ENCODE measurements at places on chromosomes 12 and 14.

- DNase-seq, result no peak
Measured at GRCh38 chr14:32375663-32376062, 46.6 kb downstream of the AKAP6 start.

DNA sequence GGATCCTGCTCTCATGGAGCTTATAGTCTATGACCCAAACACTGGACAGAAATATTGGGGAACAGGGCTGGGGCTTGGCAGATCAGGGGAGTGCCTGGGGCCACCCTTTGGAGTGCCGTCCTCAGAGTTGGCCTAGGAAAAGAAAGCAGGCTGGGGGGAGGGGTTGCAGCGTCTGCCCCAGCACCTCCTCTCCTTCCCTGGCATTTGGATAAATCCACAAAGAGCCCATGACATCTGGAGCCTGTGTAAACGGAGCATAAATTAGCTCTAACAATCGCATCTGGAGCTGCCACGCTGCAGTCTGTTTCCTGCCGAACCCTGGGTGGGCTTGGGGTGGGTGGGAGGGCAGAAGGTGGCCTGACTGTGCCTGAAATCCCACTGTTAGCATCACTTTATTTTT is 63.8 kb downstream of the MVK start:
- no peak for DNase-seq

DNA sequence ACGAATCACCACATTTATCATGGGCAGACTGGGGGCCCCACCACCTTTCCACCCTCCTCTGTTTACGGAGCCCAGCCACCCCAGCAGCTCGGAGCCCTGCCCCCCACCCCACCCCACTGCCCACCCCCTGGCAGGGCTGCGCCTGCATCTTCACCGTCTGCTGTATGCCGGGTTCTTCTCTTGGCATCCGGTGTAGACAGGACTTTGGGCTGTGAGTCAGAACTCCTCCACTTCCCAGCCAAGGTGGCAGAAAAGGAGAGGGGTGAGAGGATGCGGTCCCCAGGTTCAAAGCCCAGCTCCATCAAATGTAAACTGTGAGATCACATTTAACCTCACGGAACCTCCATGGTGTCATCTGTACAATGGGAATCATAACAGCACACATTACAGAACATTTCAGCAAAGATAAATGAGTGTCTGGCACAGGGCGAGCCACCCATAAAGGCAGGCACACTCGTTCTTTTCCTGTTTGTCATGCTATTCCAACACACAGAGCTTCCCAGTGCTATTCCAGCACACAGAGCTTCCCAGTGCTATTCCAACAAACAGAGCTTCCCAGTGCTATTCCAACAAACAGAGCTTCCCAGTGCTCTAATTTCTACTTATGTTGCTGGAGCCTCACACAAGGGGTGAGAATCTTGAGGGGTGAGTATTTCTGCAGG is 292.7 kb upstream of the RTL1 start:
- DNase-seq, result no peak

GRCh38 chr14:21680072-21680471 is 6.5 kb upstream of the OR4E1 start:
- no peak for DNase-seq

DNA sequence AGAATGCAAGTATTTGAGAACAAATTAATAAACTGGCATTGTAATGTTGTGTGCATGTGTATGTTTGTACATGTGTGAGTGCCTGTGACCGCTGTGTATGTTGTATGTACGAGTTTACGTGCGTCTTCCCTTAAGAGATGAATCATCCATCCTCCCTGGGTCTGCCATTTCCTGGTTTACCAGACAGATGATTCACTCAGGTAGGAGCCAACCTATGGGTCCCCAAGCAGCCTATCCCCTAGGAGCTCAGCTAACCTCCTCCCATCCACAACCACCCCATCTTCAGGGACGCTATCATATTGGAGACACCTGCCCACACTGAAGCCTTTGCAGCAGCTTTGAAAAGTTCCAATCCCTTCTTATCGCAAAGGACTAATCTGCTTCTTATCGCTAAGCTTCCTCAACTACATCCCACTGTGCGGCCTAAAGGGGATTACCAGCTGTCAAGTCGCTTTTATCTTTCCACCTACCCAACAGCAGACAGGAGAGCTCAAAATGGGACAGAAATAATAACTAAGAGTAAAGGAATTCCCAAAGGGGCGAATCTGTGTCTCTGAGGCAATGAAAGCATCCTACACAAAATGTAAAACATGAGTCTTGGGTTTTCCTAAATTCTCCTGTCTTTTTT is 81.5 kb upstream of the TMCC3 start:
- DNase-seq, result no peak

GRCh38 chr14:89674936-89675335 is 257.9 kb upstream of the FOXN3 start:
- DNase-seq, result no peak

- DNase-seq, result peak; percentile 41
Measured at GRCh38 chr12:54853933-54854538, at the start of gene MUCL1. MUCL1 (plus strand) TSS chr12:54854516; CDS start chr12:54854583, 67 bp downstream.

- no peak for DNase-seq
Measured at GRCh38 chr14:63167044-63167443, 37.2 kb upstream of the RHOJ start.

- no peak for DNase-seq
Measured at GRCh38 chr12:123232472-123232806, 502 bp downstream of the MPHOSPH9 start.

DNA sequence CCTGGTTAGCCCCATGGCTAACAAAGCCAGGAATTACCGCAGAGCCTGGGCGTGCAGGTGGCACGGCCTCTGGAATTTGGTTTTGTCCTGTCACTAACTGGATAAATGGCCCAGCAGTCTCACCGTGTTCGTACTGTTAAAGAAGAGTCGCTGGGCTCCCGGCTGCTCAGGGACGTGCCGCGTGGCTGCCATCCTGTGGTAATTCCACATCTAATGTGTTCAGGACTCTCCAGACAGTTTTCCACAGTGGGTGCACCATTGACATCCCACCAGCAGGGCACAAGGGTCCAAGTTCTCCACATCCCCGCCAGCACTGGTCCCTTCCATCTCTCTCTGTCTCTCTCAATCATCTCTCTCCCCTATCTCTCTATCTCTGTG is 19.6 kb downstream of the NOC4L start:
- no peak for DNase-seq

GRCh38 chr12:52193991-52194390 is 2.2 kb upstream of the KRT80 start:
- DNase-seq, result no peak

GRCh38 chr14:88546621-88547385 is 8.0 kb downstream of the PTPN21 start:
- DNase-seq, result no peak

- no peak for DNase-seq
Measured at GRCh38 chr12:53696285-53696654, 20.4 kb upstream of the ATP5MC2 start.

- no peak for DNase-seq
Measured at GRCh38 chr12:103667125-103667524, 80.1 kb downstream of the STAB2 start.

DNA sequence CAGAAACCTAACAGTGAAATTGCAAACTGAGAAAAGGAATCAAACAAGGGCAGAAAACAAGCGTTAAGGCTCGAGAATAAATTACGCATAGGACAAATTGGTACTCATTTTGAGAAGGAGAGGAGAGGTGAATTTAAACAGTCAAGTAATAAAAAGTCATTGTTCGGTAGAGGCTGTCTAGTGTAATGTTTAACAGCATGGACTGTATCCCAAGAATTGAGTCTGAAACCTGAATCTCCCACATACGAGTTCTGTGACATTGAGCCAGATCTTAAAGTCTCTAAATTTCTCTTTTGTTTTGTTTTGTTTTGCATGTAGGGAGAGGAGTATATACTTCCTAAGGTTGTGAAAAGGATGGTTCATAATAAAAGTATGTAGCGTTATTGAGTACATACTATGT is 216.5 kb upstream of the BTG1 start:
- DNase-seq, result no peak

DNA sequence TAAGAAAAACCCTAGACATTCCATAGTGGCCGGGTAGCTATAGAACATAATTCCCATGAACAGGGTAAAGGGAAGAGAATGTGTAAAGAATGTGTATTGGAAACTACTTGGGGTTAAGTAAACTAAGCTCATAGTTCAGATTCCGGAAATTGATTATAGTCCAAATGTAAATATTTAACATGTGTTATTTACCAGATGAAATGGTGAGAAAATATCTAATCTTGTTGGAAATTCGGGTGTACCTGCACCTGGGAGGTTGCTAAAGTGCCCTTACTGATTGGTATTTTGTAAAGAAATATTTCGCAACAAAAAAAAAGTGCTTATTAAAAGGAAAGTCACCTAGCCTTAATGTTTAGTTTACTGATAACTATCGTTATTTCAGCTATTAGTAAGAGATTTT is 14.4 kb downstream of the RASSF9 start:
- no peak for DNase-seq

DNA sequence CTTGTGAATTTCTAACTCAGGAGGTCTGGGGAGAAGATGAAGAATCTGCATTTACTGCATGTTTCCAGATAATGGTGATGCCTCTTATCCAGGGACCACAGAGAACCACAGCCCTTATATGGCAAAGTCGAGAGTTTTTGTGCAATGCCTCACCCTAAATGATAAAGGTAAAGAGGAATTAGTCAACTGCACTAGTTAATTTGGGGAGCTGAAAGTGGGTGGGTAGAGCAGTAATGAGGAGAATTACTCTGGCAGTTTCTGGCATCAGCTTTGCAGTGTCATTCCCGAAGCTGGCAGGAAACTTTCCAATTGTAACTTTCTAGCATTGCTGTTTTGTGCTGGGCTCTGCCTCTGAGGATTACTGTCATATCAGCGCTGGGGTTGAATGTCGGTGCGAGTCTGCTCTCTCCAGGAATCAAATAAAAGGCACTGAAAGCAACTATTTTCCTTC is 10.3 kb downstream of the EGLN3 start:
- DNase-seq, result no peak

- DNase-seq, result no peak
Measured at GRCh38 chr12:46351138-46351537, 21.4 kb downstream of the SLC38A2 start.

DNA sequence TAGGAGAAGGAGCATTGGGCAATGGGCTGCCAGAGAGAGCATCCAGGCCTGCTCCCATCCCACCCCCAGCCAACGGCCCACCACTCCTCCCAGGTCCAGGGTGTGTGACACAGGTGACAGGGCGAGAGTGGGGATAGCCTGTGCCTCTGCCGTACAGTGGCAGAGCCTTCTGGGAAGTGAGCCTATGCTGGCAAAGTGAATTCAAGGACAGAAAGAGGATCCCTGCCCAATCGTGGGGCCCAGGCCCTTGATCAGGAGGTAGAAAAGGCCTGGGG is 553 bp upstream of the KRT79 start:
- no peak for DNase-seq

- no peak for DNase-seq
Measured at GRCh38 chr12:29148596-29148910, 525 bp upstream of the FAR2 start.

DNA sequence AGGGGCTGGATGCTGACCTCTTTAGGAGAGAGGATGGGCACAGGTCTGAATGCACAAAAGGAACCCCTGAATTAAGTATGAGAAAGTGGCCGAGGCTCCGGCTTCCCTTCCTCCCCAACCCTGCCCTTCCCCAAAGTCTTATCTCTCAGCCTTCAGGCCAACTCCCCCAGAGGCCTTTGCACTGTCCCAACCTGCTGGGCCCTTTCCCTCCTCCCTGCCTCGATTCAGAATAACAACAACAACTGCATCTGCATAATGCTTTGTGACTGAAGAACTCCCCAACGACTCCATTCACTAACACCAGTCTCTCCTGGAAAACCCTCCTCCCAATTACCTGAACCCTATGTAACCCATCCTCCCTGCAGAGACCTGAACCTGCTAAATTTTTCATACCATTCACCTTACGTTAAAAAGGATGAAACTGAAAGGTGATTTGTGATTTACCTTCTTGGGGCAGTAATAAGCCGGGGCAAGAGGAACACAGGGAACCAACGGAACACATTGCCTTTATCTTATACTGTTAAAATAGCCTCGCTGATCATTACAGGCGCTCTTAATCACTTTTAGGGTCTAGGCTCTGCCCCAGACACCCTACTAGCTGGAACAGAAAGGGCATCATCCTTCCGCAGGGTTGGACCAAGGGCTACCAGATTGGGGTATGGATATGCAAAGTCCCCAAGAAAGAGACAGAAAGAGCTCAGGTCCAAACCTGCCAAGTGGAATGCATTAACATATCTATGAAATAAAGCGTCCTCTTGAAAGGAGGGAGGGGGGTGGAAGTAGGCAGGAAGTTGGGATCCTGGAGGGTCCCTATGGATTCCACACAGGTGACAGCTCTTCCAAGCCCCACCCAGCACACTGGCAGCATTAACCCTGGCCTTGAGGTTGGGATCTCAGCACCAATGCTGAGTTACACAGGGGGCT is 24.2 kb upstream of the FOXN3 start:
- no peak for DNase-seq

DNA sequence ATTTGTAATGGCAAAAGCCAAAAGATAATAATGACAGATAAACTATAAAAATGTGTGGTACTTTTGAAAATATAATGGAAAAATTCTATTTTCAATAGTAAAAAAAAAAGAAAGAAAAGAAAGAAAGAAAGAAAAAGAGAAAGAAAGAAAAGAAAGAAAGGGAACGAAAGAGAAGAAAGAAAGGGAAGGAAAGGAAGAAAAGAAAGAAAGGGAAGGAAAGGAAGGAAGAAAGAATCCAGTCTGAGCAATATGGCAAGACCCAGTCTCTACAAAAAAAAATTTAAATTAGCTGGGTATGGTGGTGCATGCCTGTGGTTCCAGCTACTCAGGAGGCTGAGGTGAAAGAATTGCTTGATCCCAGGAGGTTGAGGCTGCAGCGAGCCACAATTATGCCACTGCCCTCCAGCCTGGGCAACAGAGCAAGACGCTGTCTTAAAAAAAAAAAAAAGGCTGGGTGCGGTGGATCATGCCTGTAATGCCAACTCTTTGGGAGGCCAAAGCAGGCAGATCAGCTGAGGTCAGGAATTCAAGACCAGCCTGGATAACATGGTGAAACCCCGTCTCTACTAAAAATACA is 38.4 kb downstream of the EAPP start:
- DNase-seq, result no peak

DNA sequence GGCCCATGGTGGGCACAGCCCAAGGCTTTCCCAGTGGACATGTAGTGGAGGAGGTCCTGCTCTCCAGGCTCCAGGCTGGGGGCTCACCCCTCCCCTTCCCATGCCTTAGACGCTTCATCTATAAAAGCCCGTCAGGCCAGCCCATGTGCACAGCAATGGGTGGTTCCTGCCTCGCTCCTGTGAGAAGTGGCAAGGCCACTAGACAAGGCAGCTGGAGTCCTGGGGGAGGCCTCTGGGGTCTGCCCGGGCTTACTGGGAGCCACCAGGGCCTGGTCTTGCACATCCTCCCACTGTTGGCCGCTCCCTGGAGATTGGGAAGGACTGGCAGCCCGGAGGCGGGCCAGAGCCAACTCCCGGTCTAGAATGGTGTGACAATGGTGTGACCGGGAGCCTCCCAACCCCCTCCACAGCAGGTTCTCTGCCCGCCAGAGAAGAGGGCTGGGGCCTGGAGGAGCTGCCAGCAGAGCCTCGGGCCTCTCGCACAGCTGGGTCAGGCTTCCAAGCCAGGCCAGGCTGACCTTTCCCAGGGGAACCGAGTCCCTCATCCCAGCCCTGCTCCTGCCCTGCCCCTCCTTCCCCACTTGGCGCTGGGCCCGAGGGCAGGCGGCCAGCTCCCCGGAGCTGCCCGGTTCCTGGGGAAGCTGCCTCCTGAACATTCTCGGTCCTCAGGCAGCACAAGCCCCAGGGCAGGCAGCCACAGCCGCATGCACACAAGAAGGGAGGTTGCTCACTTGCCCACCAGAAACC is 97.9 kb downstream of the RFLNA start:
- DNase-seq, result no peak
